ENCODE measurements at places on chromosomes 13 and 19.

- peak; percentile 88 for DNase-seq
Measured at GRCh38 chr13:48975856-48976575, at the start of gene FNDC3A. TSS of gene FNDC3A (plus strand) at chr13:48975912. CDS start at chr13:49006191, 30,279 bp downstream.

- no peak for DNase-seq
Measured at GRCh38 chr19:33821871-33822270, 25.2 kb downstream of the KCTD15 start.

DNA sequence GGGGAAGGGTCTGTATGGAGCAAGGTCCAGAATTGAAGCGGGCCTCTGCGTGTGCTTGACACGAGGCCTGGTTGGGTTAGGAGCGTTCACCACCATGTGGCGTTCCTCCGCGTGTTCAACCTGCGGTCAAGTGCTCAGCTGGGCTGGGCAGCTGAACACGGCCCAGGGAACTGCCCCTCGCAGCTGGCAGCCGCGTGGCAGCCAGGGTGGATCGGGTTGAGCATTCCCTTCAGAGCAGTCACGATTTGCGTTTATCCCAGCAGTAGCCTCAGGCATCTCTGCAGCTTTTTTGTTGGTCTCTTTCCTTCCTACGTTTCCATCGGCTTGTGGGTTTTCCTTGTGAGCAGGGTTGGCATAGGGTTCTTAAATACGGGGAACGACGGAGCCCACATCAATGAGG is 28.7 kb upstream of the F2RL3 start:
- peak; percentile 65 for DNase-seq

DNA sequence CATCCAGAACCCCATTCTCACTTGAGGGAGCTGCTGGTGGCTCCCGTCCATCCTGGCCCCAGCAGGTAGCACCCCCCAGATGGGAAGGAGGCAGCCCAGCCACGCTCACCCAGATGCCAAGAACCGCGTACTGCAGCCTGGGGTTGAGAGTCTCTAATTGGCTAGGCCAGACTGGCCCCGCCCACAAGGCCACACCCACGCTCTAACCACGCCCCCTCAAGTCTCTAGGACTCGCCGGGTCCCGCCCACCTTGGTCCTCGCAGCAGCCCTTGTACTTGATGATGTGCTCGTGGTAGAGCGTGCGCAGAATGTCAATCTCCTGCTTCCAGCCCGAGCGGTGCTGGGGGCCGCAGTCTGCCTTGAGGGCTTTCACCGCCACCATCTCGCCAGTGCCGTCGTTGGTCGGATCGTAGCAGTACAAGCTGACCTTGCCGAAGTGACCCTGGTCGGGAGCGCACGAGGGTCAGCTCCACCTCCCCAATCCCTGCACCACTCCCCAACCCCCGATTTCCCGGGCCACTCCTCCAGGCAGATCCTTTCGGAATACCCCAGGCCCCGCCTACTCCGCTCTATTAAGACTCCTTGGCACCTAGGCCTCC is 14.5 kb upstream of the ICAM3 start:
- no peak for DNase-seq

GRCh38 chr13:51856027-51856736 is 5.6 kb upstream of the CCDC70 start:
- no peak for DNase-seq

DNA sequence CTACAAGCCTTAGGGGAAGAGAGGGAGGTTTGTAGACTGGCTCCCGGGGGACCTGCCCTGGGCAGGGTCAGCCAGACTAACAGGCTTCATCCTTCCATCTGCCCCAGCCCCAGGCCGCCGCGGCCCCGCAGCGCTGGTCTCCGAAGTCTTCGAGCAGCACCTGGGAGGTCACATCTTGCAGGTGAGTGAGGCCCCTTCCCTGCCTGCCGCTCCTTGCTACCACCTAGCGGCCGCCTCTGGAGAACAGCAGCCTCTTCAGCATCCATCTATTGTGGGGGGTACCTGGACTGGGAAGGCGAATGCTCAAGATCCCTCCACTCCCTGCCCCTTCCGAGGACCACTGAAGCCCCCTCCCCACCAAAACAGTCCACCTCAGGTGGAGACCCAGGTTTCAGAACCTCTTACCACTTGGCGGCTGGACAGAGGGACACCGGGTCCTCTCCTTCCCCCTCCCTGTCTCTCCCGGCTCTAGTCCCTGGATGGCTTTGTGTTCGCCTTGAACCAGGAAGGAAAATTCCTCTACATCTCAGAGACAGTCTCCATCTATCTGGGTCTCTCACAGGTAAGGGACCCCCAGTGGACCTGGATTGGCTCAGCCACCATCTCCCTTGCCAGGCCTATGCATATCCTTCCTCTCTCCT is 12.7 kb downstream of the NPAS1 start:
- DNase-seq = no peak

GRCh38 chr13:98519976-98520375 is 56.9 kb downstream of the STK24 start:
- DNase-seq = no peak

DNA sequence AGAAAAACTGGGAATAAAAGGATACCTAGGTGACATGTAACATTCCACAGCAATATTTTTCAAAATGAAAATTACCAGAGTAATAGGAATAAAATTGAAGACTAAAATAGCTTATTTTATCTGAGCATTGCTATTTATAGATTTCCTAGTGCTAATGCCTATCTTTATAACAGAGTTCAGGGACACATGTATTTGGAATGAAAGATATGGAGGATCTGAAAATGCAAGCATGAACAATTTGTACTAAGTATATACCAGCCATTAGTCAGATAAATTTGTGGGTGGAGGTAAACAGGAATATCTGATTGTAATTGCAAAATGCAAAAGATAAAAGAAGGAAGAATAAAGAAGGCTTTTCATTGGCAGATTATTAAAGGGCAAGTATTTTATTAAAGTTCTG is 345.9 kb downstream of the GPC5 start:
- no peak for DNase-seq

GRCh38 chr13:97387890-97388289 is 46.1 kb upstream of the RAP2A start:
- no peak for DNase-seq

DNA sequence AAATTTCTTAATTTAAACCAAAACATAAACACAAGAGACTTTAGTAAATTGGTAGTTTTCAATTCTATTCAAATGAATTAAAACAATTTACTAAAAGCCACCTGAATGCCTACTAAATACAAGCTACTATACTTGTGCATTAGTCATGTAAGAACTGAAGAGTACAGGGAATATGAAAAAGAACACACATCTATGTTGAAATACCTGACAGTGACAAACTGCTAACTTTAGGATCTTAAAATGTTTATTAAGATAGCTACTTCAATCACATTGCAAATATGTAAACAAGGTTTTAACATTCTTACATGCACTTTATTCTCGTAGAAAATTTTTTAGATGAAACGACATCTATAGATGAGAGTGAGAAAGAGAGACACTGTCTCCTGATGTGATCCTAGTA is 4.1 kb downstream of the SPRYD7 start:
- DNase-seq = no peak

- no peak for DNase-seq
Measured at GRCh38 chr13:39887387-39887786, 231.9 kb downstream of the COG6 start.

GRCh38 chr19:48353677-48354076 is 10.1 kb downstream of the TMEM143 start:
- peak; percentile 50 for DNase-seq

DNA sequence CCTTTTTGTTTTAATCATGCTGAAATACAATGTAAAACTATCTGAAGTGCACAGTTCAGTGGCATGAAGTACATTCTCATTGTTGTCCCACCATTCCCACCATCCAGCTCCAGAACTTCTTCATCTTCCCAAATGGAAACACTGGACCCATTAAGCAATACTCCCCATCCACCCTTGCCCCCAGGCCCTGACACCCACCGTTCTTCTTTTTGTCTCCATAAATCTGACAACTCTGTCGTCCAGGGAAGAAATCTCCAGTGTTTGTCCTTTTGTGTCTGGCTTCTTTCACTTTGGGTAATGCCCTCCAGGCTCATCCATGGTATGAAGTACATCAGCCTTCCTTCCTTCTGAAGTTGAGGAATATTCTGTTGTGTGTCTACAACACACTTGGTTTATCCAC is 2.6 kb upstream of the SLC15A1 start:
- no peak for DNase-seq

DNA sequence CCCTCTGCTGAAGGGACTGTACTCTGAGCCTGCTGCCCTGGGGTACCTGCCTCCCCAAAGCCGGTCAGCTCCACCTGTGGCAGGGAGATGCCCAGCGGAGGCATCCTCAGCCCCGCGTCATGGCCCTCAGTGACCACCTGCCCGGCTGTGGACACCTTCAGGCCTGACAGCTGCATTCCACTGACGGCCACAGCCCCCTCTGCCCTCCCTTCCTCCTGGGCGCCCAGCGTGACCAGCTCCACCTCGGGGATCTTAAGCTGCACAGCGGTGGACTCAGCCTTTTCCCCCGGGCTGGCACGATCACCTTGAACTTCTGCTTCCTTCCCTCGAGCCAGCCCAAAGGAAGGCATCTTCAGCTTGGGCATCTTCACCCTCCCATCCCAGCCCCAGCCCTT is 4.8 kb upstream of the HIPK4 start:
- DNase-seq = no peak

GRCh38 chr13:33115274-33115673 is 99.1 kb downstream of the KL start:
- DNase-seq = no peak

- DNase-seq = no peak
Measured at GRCh38 chr19:38093587-38093986, 130.4 kb downstream of the DPF1 start.

GRCh38 chr19:58278541-58279041 is at the start of gene ZNF8:
TSS of gene ZNF8 (plus strand) at chr19:58278955. CDS start at chr19:58279082, 127 bp downstream.
- DNase-seq = peak; percentile 99

- no peak for DNase-seq
Measured at GRCh38 chr19:45355910-45356309, 14.5 kb downstream of the ERCC2 start.

DNA sequence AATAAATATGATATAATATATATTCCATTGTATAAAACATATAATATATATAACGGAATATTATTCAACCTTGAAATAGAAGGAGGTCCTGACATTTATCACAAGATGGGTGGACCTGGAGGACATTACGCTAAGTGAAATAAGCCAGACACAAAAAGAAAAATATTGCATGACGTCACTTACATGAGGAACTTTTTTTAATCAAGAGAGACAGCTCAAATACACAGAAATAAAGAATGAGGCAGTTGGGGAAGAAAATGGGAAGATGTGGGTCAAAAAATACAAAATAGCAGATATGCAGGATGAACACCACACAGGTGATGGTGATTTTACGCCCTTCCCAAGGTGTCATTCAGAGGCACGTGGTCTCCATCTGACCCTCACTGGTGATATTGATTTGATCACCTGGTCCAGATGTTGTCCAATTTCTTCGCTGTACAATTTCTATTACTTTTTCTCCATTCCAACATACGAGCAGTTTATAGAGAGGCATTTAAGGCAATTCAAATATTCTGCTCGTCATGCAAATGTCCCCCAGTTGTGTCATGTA is 513 bp upstream of the ZNF317 start:
- no peak for DNase-seq
